ENCODE measurements at places on chromosomes 2 and 18.

DNA sequence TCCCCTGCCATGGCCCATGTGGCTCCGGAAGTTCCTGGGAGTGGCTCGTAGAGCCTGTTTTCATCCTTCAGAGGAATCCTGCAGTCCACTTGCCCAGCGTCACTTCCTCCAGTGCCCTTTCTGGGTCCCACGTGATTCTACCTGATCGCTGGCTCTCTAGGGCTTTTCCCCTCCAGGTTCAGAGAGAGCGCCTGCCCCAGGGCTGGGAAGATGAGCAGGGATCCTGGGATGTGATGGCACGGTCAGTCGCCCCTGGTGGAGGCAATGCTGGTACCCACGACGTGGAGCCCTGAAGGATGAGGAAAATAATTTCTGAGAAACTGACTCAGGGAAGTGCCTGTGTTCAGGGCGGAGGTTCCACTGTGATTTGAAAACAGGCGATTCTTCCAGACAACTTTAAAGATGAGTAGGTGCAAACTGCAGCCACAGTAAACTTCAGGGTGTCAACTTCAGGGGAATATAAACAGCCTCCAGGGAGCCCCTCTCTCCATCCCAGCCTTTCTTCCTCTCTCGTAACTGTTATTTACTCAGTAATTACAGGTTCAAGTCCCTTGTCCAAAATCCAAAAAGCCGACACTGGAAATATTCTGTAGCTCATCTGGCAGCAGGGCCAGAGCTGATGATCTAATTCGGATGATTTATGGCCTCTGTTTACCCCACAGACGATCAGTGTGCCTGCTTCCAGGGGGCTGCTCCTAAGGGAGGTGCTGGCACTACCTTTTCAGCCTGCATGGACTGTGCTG is 105.9 kb downstream of the AGAP1 start:
- no peak for DNase-seq

- DNase-seq: no peak
These were observed 348.7 kb downstream of the ARHGAP15 start for GRCh38 chr2:143477714-143478443.

- no peak for DNase-seq
These were observed 466.2 kb downstream of the IRS1 start for GRCh38 chr2:226333388-226333787.

GRCh38 chr2:199404841-199405240 is 52.9 kb downstream of the SATB2 start:
- no peak for DNase-seq

DNA sequence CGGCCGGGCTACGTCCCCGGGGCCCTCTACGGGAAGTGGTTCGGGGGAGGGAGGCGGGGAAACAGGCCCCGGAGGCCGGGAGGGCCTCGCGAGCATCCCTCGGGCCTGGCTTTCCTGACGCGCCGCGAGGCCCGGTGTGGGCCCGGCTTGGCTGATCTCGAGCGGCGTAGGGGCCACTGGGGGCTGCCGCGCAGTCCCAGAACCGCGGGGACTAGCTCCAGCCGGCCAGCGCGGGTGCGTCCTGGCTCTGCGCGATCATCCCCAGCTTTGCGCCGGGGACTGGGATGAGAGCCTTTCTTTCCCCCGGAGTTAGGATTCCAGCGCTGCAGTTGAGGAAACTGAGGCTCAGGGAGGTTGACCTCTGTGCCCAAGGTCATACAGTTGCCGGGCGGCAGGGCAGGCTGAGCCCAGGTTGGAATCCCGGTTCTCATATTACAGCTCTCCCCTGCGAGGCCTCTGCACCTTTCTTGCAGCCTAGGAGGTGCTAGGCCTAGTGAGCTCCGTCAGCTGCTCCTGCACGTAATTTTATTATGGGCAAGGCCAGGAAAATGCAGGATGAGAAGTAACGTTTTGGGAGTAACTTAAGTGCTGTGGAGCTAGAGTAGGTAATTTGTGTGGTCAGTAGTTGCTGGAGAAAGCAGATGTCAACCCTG is 501 bp downstream of the LPIN1 start:
- peak; percentile 30 for DNase-seq

- no peak for DNase-seq
These were observed 74.9 kb downstream of the ORC4 start for GRCh38 chr2:147945660-147946059.

- DNase-seq: no peak
These were observed 123.3 kb downstream of the LTBP1 start for GRCh38 chr2:33069894-33070651.

DNA sequence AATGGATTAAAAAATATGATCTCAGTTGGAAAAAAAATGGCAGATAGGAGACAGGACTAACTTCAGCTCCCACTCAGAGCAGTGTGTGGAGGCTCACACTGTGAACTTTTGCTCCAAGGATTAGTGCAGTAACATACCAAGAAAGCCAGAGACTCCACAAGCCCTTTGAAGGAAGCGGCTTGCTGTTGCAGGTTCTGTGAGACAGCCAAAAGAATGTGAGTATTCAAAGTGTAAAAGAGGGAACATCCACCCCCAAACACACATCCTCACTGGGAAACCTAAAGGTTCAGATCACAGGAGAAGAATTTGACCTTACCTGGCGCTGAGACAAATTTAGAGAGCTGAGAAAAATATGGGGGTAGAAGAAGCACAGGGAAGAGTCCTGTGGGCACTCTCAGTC is 77.5 kb downstream of the FAM171B start:
- DNase-seq: no peak

GRCh38 chr2:109238580-109238979 is 109.6 kb downstream of the SH3RF3 start:
- DNase-seq: no peak

DNA sequence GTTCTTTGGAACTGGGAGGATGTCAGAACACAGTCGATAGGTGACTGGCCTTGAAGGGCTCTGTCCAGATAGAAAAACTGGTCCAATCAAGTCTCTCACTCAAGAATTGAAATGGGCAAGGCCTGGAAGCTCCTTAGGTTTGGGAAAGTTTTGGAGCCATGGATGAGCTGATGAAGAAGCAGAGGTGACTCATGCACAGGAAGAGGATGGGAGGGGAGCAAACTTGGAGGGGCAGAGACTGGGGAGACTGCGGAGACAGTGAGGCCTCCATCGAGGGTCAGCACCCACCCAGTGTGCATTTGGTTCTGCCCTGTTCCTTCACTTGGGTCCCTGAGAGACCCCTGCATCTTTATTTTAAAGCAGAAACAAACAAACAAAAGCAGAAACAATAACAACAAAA is 41.1 kb downstream of the SOWAHC start:
- no peak for DNase-seq

- DNase-seq: no peak
These were observed 42.8 kb downstream of the ARL6IP6 start for GRCh38 chr2:152761214-152761613.

DNA sequence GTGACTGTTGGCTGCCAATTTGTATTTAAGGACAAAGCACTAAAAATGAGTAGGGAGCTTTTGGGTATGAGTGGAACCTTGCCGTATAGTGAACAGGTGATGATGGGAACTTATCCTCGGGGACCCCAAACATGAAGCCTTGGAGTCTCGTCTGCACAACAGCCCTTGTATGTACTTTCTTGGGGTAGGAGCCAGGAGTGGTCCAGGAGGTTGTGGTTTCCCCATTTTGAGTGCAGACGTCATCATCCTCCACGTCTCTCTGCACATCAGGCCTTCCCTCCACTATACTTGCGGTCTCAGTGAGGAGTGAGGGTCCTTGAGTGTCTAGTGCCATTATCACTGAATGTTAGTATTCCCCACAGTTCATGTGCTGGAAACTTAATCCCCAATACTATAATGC is 101.5 kb upstream of the HS6ST1 start:
- DNase-seq: no peak

GRCh38 chr2:85534099-85534498 is 4.9 kb upstream of the MAT2A start:
- no peak for DNase-seq

GRCh38 chr18:53541924-53542323 is 682.5 kb downstream of the MBD2 start:
- no peak for DNase-seq

DNA sequence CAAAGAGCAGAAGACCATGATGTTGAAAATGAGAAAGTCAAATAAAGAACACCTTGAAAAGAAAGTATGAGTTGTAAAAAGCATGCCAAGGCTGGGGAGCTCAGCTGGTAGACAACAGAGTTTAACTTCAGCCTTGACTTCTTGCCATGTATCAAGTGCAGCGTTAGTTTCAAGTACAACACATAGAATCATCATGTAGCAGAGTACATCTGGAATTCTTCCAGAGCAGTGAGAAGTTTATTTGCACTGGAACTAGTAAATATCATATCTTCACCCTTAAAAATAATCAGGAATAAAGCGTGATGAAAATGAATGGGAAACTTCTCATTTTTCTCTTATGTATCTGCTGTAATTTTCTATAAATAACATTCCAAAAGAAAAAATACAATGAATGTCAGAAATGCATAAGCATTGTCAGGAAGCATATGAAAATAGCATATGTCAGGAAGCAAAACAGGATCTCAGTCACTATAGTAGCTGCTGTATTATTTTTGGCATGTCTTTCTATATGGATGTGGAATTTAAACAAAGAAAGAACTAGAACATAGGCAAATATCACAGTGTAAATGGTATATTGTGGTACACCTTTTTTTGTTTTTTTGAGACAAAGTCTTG is 10.1 kb upstream of the SULT1C4 start:
- DNase-seq: no peak

GRCh38 chr2:71619230-71619741 is 165.9 kb downstream of the DYSF start:
- no peak for DNase-seq

Measured in NCI-H2107 (cell line).